Hematopoietic multipotent progenitor cell treated with erythropoietin and hydrocortisone succinate and interleukin-3 and kit ligand, for 17 days (in vitro differentiated cells): ENCODE measurements at places on chromosomes 3 and 15.

DNA sequence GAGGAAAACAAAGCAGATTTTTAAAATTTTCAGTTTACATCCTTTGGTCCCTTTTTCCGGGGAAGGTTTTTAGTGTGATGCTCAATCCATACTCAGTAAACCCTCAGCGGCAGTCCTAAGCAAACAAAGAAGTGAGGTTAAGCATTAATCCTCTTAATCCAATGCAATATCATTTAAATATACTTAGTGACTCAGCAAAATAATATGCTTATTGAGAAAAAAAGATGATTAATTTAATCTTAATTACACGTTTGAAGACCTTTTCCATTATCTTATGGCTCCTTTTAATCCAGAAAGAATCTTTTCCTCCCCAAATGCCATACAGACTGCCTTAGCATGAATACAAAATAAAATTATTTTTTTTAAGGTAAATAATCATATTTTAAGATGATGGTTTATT, at the start of gene GABRR3:
Gene GABRR3 (minus strand): TSS at position 108 of the 400 bp plus-strand sequence. CDS start 328 bp downstream, outside the sequence.
- DNase-seq = no peak

DNA sequence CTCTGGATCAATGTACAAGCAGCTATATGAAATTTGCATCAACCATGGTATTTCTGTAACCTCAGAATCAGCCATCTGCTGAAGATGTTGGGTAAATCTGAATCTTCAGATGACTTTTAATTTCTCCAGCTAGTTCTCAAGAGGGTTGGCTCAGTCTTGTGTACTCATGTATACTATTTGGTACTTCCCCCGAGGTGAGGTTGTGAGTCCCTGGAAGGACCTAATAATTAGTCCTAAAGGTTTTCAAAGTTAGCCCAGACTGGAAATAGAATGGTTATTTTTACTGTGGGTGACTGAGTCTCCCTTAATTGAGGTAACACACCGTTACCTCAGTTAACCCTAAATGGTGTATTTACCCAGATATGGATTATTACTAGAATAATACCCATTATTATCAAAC, 104.3 kb upstream of the THSD4 start:
- no peak for DNase-seq

GRCh38 chr15:71042356-71042922, 72.8 kb upstream of the THSD4 start:
- no peak for DNase-seq

- DNase-seq = no peak
Observed at GRCh38 chr3:182331341-182331740, 462.0 kb upstream of the ATP11B start.

DNA sequence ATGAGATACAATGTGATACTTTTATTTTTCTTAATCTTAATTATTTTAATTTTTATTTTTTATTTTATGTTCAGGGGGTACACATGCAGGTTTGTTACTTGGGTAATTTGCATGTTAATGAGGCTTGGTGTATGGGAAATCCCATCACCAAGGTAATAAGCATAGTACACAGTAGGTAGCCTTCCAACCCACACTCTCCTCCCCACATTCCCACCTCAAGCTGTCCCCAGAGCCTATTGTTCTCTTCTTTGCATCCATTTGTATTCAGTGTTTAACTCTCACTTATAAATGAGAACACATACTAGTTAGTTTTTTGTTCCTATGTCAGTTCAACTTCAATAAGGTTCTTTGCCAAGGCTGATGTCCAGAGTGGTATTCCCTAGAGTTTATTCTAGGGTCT, 1375.4 kb downstream of the NSUN3 start:
- no peak for DNase-seq

GRCh38 chr15:73009066-73010056, 42.9 kb upstream of the NEO1 start:
- DNase-seq = no peak

DNA sequence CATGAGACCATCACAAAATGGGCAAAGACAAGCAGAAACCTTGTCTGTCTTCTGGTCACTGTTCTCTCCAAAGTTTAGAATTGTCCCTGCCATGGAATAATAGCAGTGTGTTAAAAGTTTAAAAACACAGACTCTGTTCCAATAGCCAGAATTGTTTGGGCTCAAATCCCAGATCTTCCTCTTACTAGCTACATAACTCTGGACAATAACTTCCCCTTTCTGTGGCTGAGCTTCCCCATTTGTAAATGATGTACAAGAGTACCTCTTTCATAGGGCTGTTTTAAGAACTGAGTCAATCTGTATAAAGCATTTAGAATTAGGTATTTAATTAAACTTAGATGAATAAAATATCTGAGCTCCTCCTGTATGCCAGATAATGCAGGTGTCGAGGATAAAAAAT, 623.0 kb downstream of the NTRK3 start:
- no peak for DNase-seq

DNA sequence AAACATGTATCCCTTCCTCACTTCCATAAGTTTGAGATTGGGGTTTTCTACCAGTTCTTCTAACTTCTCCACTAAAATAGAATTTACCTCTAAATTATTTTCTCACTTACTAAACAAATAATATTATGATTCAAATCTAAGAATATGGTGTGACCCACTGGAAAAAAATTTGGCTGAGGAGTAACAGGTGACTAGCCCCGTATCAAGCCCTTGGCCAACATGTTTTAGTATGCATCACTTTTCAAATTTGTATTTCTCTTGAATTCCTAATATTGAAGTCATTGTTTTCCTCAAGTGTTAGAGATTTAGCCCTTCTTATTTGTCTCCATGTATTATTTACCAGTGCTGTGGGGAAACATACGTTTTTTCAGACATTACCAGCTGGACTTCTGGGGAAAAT, 759.4 kb downstream of the NSUN3 start:
- DNase-seq = no peak

DNA sequence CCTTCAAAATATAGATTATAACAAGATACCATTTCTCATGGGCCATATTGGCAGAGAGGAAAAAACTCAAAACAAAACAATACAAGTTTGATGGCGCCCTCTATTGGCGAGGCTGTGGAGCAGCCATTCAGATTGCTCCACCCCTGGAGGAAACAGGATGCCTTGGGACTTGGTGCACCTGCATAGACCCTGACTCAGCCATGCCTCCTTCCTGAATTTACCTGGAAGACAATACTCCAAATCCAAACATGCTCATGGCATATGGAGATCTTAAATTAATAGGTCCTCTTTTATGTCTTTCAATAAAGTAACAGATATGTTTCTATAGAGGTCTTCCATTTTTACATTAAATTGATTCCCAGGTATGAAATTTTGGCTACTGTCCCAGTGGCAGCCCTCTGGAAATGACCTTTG, 90.0 kb downstream of the APBA2 start:
- DNase-seq = peak; percentile 59

DNA sequence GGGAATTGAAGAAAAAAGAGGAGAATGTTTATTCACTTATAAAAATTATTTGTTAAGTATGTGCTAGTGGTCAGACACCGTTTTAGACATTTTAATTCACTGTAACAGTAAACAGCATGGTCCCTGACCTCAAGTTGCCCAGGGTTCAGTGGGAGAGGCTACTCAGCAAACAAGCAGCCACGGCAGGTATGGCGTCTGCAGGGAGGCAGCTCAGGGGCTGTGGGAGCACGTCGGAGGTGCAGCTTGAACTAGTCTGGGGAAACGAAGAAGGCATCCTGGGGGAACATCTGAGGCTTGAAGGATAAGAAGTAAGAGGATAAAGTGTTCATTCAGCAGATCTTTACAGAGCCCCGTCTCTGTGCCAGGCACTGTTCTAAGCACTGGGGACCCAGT, 66.0 kb downstream of the CRTC3 start:
- DNase-seq = no peak

DNA sequence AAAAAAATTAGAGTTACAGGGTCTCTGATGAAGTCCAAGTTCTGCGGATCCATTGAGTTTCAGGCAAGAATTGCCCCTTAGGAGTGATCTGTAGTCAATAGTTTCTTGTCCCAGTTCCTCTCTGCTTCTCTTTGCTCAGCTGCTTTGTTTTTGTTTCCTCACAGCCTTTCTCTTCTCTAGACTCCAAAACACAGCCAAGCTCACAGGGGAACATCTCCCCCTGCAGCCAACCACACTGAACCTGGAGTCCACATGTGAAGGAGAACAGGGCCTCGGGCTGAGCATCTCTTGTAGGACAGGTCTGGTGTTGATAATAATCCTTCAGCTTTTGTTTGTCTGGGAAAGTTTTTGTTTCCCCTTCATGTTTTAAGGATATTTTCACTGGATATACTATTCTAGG, 202.6 kb upstream of the ATP10A start:
- no peak for DNase-seq

DNA sequence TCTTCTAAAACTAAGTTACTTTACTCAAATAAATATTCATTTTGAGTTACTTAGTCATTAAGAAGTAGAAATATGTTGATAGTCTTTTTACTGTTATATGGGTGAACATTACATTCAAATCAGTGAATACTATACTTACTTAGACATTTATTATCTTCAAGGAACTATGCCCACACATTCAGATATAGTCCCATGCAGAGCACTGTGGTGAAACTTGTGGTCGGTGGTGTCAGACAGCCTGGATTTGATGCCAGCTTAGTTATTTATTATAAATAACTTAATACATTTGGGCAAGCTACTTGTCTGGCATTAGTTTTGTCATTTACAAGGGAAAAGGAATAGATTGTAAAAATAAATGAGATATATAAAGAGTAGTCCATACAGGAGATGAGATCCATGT, 149.5 kb downstream of the RAP2B start:
- DNase-seq = no peak

- no peak for DNase-seq
Observed at GRCh38 chr3:161314836-161315395, 56.4 kb downstream of the SPTSSB start.

- no peak for DNase-seq
Observed at GRCh38 chr15:85771271-85771670, 23.5 kb downstream of the KLHL25 start.

DNA sequence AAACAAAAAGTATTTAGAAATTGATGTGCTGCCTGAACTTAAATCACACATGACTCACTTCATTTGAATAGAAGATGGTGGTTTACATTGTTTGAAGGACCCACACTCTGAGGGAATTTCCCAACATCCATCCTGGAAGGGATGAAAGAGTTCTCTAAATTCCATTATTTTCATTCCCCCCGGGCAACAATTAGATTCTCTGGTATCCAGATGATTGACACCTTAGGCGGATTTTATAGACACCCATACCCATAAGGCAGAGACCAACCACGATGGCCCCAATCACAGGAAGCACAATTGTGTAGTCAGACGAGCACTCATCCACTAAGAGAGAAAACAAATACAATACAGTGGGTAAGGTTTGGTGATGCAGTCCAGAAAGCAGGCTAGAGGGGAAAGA, 24.6 kb upstream of the MCCC1 start:
- no peak for DNase-seq

DNA sequence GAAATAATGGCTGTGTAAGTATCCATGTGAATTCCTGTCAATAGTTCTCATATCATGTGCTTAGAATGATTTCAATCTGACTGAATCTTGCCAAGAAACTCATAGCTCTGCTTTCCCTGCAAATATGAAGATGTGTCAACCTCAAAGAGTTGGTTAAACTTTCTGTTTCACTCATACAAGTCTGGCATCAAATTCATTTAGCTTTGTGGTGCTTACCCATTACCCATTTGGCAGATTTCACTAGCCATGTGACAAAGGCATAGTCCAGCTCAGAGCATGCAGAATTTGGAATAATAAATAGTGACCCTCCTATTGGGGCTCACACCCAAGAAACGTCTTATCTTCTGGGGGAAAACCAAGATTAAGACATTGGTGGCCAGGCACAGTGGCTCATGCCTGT, 256.6 kb upstream of the TPRG1 start:
- no peak for DNase-seq

- no peak for DNase-seq
Observed at GRCh38 chr15:73959012-73959581, 32.8 kb downstream of the LOXL1 start.

GRCh38 chr3:194035406-194036138, 100.4 kb upstream of the HES1 start:
- DNase-seq = no peak

- no peak for DNase-seq
Observed at GRCh38 chr3:182364723-182365650, 428.3 kb upstream of the ATP11B start.

DNA sequence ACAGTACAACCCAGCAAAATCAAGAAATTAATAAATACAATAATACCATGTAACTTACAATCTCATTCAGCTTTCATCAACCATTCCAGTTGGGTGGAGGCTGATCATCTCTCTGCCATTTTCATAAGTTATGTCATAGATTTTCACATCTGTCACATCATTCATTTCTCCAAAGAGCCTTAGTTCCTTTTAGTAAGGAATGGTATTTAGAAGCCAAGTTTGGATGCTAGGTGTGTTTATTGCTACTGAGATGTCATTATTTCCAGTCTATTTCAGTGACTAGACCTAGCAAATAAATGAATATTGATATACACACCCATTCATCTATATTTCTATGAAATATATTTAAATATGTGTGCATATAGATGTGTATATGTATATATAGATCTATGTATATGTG, 2.7 kb upstream of the UBL7 start:
- no peak for DNase-seq

DNA sequence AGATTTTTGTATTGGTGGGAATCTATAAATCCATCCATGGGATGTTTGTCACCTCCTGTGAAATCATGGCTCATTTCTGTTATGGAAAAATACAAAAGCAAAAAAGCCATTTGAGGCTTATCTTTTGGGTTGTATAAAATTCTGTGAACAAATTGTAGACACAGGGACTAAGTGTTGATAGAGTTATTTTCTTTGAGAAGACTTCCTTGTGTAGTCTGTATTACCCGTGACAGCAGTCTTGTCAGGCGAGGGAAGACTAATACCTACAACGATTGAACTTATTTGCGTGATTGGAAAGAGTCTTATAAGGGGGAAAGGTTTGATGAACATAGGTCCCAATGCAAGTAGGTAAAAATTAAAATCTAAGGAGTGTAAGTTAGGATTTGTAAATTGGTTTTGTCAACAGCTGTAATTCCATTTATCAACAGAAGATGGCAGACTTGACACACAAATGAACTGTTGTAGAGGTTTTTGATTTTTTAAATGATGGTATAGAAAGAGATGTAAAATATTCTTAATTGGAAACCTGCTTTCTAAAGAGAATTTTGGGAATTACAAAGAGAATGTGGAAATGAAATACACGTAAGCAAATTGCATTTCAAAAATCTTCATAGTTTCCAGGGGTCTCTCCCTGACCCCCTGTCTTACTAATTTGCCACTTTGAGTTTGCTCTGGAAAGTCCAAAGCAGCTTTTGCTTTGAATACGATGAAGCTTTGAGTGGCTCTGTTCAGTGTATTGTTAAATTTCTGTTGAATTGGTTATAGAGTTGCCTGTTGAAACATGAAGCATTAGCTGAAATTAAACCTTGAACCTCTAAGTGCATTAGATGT, 33.2 kb downstream of the SLC25A26 start:
- peak; percentile 62 for DNase-seq

GRCh38 chr15:37550360-37551024, 383.9 kb upstream of the TMCO5A start:
- no peak for DNase-seq

DNA sequence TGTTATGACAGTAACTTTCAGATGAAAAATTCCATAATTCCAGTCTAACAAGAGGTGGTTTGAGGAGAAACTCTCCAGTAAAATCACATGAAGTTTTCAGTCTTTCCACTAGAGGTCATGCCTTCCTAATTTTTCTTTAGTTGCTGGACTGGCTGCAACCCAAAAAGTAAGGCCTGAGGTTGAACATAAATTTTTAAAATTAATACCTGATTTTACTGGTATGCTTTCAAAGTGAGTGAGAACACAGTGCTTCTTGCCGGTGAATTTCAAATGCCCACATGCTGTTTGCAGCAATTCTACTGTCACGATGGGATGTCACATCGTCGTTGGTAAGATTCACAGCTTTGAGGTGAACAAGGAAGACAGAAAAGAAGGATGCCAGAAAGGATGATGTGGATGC, 89.0 kb upstream of the FGF12 start:
- DNase-seq = no peak

GRCh38 chr15:89848970-89849292, 34.3 kb upstream of the ANPEP start:
- no peak for DNase-seq
